ENCODE measurements at places on chromosomes 5 and 9.

DNA sequence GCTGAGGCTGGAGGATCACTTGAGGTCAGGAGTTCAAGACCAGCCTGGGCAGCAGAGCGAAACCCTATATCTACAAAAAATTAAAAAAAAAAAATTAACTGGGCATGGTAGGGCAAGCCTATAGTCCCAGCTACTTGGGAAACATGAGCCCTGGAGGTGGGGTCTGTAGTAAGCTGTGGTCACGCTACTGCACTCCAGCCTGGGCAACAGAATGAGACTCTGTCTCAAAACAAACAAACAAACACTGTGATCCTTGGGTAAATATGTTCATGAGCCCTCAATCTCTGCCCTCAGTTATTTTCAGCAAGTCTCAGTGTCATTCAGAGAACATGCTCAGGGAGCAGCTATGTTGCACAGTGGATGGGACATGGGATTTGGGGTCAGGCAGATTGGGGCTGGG is 76.2 kb downstream of the PTTG1 start:
- no peak for DNase-seq

DNA sequence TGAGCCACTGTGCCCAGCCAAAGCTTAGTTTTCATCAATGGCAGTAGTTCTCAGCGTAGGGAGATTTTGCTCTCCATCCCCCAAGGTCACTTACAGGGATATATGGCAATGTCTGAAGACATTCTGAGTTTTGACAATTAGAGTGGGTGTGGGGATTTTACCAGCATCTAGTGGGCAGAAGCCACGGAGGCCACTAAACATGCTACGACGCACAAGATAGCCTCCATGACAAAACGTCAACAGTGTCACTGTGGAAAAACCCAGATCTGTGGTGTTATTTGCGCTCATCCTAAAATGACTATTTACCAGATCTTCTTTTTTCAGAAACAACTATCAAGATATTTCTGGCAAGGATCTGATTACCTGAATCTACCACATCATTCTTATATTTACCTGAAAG is 68.2 kb downstream of the CDC14B start:
- no peak for DNase-seq

DNA sequence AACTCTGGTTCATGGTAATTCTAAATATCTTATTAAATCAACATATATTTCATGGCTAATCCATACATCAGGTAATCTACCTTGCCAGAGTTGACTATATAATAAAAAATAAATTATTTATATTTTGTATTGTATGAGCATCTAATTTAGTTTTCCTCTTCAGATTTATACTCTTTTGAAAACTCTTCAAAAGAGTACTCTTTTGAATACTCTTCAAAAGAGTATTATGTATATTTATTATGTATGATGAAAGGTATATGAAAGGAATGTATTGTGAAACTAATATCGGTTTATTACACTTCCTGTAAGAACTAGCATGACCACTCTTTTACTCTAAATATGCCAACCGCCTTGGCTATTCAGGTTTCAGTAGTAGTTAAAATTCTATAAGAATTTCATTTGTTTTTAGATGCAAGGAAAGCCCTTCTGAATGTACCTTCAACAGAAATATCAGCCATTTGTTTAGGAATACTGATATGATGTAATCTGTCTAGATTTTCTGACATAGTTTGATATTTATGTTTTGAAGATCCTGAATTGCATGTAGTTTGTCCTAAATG is 178.7 kb downstream of the WDR70 start:
- no peak for DNase-seq

DNA sequence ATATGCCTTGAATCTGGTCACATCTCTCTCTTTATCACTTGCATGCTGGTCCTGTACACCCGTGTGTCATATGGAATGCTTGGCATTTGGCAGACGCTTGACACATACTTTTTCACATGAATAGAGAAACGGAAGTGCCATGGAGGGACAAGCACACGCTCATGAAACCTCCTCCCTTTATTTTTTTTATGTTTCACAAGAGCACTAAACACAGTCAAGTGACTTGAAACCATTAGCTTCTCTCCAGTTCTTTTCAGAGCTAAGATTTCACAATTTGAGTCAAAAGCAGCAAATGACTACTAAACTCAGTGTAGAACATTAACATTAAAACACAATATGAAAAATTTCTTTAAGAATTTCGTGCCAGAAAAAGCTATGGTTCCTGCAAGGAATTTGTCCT is 151.1 kb downstream of the DOCK2 start:
- DNase-seq = no peak

DNA sequence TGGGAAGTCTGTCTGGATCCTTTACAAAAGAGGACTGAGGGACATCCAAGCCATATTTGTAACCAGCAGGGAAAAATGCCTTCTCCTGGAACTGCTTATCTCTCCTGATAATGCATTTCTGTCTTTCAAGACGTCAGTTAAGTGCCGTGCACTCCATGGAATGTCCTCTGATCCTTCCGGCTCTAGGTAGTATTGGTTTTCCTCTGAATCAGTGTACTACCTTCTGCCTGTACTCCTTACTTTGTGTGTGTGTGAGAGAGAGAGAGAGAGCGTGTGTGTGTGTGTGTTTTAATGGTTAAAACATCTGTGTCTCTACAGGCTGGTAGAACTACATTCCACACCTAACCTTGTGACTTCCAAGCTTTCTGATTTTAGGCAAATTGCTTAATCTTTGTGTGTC is 89.9 kb downstream of the PIP5K1B start:
- DNase-seq = no peak

GRCh38 chr9:3699883-3700282 is 174.1 kb upstream of the RFX3 start:
- DNase-seq = no peak

DNA sequence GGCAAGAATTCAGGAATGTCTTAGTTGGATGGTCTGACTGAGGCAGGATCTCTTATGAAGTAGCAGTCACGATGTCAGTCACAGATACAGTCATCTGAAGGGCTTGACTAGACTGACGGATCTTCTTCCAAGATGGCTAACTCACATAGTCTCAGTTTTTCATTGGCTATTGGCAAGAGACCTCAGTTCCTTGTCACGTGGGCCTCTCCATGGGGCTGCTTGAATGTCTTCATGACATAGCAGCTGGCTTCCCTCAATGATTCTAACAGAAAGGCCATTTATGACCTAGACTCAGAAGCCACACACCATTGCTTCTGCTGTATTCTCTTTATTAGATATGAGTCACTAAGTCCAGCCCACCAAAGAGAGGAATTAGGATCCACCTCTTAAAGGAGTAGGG is 4.7 kb downstream of the APC start:
- DNase-seq = no peak

GRCh38 chr5:56913766-56914165 is 4.4 kb downstream of the SETD9 start:
- no peak for DNase-seq

- DNase-seq = no peak
Observed at GRCh38 chr9:93205045-93205768, 21.3 kb downstream of the WNK2 start.

DNA sequence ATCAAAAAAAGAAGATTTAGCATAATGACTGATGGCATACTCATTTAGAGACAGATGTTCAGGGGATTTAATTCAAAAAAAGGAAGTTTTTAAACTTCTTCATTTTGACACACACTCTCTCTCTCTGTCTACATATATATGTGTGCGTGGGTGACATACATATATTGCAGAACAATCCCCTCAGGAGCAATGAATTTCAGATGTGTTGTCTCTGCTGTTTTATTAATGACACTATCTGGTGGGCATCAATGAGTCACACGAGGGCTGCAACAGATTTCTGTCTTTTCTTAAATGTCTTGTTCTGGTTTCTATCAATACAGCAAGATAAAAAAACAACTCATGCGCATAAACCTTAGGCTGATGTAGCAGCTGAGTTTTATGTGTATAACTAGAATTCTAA is 123.5 kb upstream of the SLCO6A1 start:
- DNase-seq = no peak

- DNase-seq = no peak
Observed at GRCh38 chr5:34555699-34556508, 100.2 kb upstream of the RAI14 start.

- DNase-seq = no peak
Observed at GRCh38 chr5:84445049-84445685, 60.5 kb upstream of the EDIL3 start.

Data from CD4-positive, alpha-beta T cell (primary cell).